Esophagus squamous epithelium (tissue), 5 donors: ENCODE measurements at places on chromosomes 6 and 20.

GRCh38 chr20:23003881-23004460 lies 31.1 kb upstream of the SSTR4 start:
- no peak for DNase-seq

- no peak for DNase-seq
Measured at GRCh38 chr20:50450881-50451752, 59.1 kb upstream of the PTPN1 start.

DNA sequence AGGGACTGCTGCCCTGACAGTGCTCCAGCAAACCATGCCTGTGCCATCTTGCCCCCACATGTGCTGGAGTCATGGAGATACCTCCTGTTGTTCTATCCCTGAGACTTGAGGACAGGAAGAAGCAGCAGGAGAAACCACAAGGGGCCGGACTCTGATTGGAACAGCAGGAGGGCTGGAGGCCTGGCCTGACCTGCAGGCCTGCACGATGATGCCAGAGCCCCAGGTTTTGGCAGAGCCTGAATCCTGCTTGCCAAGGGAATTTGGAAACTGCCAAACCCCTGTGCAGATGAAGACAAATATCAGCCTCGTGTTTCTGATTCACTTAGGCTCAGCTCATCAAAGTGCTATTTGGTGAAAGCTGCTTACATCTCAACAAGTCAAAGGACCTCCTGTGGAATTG lies 177.6 kb downstream of the MAFB start:
- DNase-seq, result no peak

- no peak for DNase-seq
Measured at GRCh38 chr6:107746461-107747030, 77.6 kb downstream of the SCML4 start.

DNA sequence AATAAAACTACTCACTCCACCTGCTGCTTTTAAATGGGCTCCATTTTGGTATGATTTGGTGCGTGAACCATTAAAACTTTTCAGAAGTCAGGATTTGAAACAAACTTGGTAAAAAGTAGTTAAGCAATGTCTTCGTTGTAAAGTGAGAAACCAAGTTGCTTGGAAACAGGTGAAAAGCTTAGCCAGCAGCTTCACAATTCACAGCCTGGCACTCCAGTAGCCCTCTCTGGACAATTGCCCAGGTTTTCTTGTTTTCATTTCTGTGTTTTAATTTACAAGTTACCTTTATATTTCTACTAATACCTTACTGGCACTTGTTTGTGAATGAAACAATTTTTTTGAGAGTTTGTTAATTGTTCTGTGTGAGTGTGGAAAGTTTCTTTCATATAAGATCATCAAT lies 12.8 kb downstream of the NT5E start:
- DNase-seq, result no peak

GRCh38 chr20:19549896-19550295 lies 208.2 kb upstream of the RIN2 start:
- no peak for DNase-seq

DNA sequence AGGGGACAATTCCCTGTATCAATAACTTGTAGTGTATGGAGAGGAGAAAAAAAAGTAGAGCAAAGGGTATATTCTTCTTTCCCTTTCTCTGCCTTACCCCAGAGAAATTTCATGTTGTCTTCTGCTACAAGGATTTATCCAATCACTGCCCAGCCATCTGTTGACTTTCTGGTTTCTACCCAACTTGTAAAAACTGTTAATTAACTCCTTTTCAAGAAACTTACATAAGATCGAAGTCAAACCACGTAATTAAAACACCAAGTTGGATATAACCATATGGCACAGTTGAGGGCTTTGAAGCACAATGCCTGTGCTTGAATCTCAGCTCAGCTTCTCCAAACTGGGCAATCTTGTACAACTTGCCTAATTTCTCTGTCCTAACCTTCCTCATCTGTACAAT lies 99.5 kb downstream of the MAN1A1 start:
- DNase-seq, result no peak

GRCh38 chr6:16742116-16742515 lies 19.1 kb downstream of the ATXN1 start:
- no peak for DNase-seq

- DNase-seq, result no peak
Measured at GRCh38 chr6:96499781-96500180, 21.8 kb upstream of the UFL1 start.

DNA sequence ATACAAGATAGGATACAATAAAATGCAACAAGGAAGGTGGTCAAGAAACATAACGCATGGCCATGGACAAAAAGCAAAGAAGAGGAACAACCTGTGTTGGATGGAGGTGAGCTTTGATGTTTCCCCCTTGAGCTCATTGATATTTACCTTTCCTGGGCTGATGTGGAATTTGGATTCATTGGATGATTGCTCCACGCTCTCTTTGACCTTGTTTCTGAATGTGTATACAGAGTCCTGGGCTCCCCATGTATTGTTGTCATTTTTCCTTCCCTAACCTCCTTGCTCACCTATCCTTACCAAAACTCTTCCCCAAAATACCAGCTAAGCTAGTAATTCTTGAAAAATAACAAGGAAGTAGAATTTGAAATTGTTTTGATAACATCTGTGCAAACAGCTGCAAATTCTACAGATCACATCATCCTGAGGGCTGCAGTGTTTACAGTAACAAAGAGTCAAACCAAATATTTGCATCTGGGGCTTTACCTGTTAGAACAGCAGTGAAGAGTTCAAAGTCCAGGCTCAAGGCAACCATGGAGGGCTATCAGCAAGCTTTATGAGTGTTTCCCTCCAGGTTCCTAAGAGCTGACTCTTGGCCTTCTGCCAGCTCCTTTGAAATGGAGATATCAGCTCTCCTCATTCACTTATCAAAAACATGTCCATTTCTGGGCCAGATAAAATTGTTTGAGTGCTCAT lies 214.3 kb upstream of the MARCKS start:
- DNase-seq, result no peak

DNA sequence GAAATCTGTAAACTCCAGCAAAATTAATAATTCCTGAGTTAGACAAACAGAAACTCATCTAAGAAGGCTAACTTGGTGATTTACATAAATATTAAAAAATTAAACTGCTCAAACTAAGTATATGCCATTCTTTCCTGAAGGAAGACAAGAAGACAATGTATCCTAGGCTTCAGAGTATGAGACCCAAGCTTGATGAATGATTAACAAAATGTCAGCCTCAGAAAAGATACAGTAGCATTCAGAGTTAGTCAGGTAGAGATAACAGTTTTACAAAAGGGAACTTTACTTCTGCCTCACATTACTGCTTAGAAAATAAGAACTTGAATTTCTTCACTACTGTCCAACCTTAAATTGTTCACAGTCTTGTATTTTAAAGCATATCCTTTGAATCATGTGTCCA lies 12.0 kb downstream of the CSNK2A1 start:
- no peak for DNase-seq

DNA sequence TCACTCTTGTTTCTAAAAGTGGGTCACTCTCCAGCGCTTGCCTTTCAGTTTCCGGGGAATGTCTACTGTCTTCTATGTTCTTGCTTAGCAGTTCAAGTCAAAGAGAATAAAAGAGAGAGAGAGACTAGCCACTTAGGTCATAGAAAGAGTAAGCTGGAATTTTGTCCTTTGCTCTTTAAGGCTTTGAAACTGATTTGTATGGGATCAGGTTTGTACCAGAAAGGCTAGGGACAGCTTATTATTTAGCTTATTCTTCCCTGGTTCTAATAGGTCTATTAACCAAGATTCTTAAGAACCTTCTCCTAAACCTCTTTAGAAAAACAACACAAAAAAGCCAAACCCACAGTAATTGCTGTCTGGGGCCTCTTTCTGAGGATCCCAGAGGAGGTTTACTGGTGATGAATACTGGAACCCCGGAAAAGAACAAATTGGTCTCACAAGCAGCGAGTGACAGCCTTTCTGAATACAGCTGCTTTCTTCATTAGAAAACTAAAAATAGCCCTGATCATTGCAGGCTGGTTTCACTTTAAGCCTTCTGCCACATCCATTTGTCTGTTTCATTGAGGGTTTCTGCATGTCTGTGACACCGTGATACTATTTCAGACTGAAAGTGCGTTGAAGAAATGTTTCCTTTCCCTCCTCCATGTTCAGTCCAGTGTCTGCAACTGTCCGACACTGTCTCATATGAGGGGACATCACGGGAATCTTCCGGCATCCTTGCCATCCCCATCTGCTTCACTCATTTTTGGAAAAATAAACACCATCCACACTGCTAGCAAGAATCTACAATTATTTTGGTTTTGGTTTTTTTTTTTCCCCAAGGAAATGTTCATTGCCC lies 75.1 kb upstream of the ATXN1 start:
- no peak for DNase-seq

DNA sequence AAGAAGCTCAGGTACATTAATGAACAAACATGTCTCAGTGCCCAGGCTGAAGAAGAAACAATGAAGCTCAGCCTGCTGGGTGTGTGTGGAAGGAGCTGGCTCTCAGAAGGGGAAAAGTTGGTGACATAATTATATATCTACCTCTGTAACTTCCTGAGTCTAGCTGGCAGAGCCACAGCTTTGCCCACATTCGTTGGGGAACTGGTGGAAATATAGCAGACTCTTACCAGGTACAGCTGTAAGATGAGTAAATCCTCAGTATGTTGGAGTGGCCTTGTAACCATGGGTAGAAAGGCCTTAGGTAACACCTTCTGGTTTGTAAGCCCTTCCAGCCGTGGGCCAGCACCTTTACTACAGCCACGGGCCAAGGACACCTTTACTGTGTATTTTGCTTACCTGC lies 29.9 kb upstream of the PNRC1 start:
- DNase-seq, result no peak

DNA sequence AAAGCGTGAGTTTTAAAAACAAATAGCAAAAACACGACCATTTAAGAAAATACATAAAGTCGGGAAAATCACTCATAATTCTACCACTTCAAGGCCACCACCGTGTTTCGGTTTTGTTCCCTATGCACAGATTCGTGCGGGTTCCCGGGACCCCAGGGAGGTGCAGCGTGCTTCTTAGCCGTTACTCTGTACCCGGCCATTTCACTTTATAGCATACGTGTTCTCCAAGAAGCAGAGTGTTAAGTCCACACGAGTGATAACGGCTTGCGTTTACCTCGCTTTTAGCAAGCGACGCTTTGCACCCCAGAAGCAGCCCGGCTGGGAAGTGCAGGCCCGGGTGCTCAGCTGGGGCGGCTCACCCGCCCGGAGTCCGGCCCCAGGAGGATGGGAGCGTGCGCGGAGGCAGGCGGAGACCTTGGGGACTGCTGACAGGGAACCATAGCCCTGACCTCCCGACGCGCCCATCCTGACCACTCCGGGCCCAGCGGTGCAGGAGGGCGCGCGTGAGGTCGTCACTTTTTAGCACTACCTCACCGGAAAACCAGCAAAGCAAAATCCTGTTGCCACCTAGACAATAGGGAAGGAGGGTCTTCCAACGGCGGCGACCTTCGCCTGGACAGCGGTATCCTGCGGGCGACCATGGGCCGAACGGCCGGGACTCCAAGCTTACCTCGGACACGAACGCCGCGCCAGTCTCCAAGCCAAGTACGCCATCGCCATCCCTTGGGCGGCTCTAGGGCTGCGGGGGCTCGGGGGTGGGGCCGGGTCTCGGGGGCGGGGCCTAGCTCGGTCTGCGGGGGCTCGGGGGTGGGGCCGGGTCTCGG lies at the start of gene ECI2:
TSS of gene ECI2 (minus strand) at position 735 of the 824 bp plus-strand sequence. CDS start at position 720, 15 bp downstream.
- DNase-seq, result peak; percentile 39

- no peak for DNase-seq
Measured at GRCh38 chr6:166752097-166752496, 125.0 kb upstream of the RPS6KA2 start.

GRCh38 chr20:2473516-2473915 lies 2.9 kb upstream of the SNRPB start:
- DNase-seq, result no peak

GRCh38 chr6:26312501-26313397 lies 52.2 kb upstream of the BTN3A2 start:
- no peak for DNase-seq

- DNase-seq, result no peak
Measured at GRCh38 chr6:30349421-30350177, 4.6 kb downstream of the RPP21 start.

GRCh38 chr6:29708432-29709179 lies 14.6 kb upstream of the HLA-F start:
- DNase-seq, result no peak

- no peak for DNase-seq
Measured at GRCh38 chr6:135527960-135528249, 30.4 kb upstream of the AHI1 start.

DNA sequence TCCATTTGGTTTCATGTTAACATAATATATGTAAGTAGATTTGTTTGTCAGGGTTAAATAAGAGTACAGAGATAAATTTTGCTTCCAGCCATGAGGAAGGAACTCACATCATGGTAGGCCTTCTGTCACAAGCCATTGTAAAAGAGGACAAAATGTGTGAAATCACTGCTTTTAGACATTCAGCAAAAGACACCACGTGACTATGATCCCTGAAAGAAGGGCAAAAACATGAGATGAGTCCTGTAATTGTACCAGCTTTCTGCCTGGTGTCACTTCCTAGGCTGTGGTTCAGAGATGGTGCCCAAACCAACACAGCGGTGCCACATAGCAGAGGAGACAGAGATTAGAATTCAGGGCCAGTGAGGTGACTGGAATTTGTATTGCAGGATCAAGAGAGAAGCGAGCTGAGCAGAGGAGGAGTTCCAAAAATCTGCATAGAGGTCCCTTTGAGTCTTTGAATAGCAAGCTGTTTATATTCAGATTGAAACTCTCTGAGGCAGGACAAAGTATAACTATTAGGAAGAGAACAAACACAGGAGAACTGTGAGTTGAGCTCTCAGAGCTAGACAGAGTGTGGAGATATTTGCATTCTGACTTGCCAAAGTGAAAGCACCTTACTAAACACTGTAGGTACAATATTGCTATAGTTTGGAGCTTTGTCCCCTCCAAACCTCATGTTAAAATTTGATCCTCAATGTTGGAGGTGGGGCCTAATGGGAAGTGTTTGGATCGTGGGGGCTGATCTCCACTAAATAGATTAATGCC lies 52.6 kb upstream of the PDE7B start:
- DNase-seq, result no peak

DNA sequence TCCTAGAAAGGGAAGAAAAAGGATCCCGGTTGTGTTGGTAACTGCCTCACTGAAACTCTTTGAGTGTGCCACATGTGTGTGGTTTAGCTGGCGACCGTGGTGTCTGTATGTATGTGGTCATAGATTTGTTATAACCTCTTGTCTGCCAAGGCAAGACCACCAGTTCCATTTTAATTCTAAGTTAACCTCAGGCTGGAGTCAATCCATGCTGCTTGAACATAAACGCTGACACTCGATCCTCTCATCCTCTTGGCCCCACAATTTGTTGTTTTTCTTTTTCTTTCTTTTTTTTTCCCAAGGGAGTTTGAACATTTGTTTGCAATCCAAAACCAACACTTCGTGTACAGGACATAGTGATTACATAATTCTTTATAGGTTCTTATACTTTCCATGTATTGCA lies 318.9 kb upstream of the JAG1 start:
- no peak for DNase-seq

DNA sequence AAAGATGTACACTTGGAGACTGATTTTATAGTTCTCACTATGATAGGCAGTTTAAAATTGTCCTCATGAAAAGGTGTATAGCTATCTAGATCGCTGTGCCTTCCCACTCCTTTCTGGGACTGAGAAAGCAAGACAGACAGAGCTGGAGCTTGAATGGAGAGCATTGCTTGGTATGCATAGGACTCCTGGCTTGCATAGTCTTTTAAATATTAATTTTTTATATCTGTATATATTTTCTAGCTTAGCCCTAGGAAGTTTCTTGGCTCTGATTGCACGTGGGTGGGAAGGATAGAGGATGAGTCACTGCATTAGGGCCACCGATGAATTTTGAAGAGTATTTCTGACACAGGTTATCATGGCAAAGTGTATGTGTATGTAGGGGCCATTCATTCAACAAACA lies 150.0 kb upstream of the SPACA1 start:
- DNase-seq, result no peak
